ENCODE measurements at places on chromosomes 7 and 10.

- DNase-seq: no peak
These were observed 14.6 kb upstream of the ZEB1 start for GRCh38 chr10:31304291-31304970.

DNA sequence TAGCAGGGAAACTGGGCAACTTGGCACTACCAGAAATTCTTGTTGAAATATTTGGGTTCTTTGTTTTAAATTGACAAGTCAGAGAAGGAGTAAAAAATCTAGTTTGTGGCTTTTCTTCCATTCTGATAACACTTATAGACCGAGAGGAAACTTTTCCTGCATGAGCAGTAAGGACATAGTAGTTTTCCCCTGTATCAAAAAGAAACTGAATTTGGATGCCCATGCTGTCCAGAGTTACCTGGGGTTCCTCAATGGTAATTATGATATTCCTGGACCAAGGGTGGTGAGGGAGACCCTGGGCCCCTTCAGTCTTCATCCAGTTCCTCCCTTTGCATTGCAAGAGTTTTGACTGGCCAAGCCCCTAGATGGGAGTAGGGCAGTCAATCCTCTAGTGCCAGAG, 19.9 kb upstream of the STEAP2 start:
- DNase-seq: no peak

- DNase-seq: no peak
These were observed 608.4 kb upstream of the KCND2 start for GRCh38 chr7:119664601-119665000.

DNA sequence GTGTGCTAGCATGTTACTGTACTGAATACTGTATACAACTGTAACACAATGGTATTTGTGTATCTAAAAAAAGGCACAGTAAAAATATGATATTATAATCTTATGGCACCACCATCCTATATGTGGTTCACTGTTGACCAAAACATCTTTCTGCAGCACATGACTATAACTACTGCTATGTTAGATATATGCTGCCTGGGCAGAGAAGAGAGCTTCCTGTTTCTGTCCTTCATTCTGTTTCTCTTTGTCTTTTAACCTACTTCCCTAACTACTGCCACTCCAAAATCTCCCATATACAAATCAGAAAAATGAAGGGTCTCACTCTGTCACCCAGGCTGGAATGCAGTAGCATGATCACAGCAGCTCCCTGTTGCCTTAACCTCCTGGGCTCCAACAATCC, 8.8 kb upstream of the FGL2 start:
- no peak for DNase-seq

GRCh38 chr7:105461518-105461917, 60.6 kb downstream of the PUS7 start:
- DNase-seq: no peak

GRCh38 chr10:116269619-116270018, 3.4 kb downstream of the GFRA1 start:
- no peak for DNase-seq

DNA sequence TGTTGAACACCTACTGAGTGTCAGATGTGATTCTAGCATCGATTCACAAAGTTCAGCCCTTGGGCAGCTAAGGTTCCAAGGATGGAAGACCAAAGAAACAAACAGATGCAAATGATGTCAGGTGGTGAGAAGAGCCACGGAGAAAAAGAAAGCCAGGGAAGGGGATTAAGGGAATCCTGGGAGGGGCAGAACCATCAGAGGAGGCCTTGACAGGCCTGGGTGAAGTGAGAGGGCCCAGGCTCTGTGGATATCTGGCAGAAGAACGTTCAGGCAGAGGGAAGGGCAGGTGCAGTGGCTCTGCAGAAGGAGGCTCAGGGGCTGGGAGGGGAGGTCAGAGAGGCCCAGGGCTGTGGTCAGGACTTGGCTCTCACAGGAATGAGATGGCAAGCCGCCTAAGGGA, 90.4 kb downstream of the C10orf105 start:
- no peak for DNase-seq

DNA sequence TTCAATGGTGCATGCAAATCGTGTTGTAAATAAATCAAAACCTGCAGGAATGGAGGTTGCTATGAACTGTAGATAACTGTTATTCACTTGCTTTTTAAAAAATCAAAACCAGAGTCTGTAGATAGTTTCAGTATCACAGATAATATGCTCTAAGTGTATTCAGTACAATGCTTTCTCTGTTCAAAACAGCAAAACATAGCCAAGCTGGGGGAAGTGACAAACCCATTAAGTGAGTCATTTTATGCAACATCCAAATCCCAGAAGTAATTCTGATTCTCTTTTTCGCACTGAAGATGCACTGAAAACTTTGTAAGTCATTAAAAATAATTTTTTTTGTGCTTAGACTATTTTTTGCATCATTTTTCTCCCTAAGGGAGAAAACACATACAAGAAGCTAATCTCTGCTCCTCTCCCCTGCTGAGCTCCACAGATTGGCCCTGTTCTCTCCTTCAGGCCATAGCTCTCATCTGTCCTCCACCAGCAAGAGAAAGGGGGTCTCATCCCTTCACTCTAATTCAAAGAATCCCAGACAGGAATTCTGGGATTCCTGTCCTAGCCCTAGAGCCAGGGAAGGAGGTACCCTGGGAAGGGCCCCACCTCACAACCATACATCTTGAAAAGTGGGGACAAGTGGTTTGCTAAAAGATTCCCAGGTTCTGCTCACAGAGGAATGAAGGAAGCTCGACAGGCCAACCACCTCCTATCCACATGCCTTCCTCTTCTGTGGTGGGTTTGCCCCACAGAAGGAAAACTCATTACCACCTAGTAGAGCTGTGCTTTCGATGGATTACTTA, 4.9 kb downstream of the PRTFDC1 start:
- DNase-seq: no peak

- no peak for DNase-seq
These were observed 45.8 kb upstream of the WIPI2 start for GRCh38 chr7:5143935-5144903.

DNA sequence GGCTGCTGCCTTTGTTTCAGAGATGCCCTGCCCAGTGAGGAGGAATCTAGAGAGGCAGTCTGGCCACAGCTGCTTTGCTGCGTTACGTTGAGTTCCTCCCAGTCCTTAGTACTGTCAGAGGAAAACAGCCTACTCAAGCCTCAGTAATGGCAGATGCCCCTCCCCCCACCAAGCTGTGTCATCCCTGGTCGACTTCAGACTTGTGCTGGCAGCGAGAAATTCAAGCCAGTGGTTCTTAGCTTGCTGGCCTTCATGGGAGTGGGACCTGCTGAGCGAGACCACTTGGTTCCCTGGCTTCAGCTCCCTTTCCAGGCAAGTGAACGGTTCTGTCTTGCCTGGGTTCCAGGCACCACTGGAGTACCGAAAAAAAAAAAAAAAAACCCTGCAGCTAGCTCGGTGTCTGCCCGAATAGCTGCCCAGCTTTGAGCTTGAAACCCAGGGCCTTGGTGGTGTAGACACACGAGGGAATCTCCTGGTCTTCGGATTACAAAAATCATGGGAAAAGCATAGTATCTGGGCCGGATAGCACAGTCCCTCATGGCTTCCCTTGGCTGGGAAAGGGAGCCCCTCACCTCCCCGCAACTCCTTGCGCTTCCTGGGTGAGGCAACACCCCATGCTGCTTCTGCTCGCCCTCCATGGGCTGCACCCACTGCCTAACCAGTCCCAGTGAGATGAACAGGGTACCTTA, 9.1 kb downstream of the SDHAF3 start:
- no peak for DNase-seq

DNA sequence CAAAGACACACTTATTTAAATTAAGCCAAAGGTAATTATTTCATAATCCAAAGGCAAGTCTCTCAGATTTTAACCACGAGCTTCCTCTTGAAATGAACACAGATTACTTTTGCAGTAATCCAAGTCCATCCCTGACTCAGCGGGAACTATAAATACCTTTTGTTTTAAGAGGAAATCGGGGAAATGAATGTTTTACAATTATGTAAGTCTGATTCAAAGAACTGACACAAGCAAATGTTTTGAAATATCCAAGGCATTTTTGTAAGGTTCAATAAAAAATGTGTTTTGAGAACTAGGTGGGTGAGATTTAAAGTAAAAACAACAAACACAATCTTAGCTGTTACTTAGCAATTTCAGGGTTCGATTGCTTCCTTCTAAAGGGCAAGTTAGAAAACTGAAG, 179.8 kb upstream of the ASAH2 start:
- DNase-seq: no peak

DNA sequence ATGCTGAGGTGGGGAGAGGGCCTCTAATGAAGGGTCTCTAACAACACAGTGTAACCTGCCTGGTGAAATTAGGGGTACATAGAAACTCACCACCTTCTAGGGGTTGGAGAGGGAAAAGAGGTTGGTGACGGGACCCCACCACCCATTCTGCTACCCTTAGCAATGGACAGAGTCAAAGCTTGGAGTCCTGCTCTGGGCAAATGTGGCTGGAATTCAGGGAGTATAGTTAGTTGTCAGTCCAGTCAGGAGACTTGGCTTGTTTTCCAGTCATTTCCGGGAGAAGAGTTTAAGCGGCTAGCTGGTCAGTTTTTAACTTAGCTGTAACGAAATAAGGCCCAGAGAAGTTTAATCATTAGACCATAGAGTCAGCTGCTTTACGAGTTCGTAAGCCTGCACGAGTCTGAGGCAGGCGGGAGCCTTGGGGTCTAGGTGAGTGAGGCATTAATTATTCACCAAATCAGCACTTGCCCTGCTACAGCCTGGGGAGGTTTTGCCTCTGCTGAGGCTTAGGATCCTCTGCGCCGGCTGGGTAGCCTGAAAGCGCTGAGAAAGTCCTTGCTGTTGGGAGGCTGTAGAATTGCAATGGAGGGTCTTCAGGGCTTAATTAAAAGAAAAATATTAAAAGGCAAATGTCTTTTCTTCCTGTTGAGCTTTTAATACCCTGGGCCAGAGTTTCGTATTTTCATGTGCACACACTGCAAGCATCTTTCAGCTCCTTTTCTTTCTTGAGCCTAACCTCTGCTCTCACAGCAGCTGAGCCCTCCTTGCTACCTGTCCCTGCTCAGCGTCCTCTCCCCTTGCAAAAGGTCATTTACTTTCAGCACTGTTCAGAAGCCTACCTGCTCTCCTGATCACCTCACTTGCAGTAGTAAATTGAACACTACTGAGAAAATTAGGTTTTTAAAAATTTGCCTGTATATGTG, 1.5 kb upstream of the LAMB1 start:
- no peak for DNase-seq

- no peak for DNase-seq
These were observed 24.9 kb upstream of the MAGI2 start for GRCh38 chr7:79478386-79478785.

- DNase-seq: no peak
These were observed 141.7 kb upstream of the CCDC6 start for GRCh38 chr10:60048091-60048501.

DNA sequence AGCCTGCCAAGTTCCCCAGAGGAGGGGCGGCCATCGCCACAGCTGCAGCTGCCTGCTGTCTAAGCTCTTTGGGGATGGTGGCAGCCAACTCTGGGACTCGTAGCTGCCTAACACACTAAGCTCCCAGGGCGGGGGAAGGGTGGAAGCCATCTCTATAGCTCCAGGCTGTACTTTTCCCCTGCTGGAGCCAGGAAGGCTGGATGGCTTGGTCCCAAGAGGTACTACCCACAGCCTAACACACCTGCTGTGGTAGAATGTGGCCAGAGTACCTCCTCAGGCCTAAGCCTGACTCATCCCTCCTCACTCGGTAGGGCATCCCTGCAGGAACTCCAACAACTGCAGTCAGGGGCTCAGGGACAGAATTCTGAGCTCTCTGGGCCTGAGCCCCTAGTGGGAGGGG, 151.7 kb upstream of the TAC1 start:
- DNase-seq: no peak

DNA sequence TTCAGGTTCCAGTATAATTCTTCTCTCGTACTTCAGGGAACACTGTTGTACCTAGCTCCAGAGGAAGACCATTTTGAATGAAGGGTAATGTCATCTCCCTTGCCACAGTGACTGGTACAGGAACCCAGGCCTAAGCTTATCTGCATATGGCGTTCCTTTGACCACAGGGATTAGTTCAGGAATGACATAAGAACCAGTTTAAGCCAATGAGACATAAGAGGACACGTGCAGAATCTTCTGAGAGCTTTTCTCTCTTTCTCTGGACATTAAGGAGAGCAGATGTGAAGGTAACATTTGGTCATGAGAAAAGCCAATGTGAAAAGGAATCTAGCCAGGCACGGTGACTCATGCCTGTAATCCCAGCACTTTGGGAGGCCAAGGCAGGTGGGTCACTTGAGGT, 21.8 kb upstream of the HIBADH start:
- DNase-seq: no peak

DNA sequence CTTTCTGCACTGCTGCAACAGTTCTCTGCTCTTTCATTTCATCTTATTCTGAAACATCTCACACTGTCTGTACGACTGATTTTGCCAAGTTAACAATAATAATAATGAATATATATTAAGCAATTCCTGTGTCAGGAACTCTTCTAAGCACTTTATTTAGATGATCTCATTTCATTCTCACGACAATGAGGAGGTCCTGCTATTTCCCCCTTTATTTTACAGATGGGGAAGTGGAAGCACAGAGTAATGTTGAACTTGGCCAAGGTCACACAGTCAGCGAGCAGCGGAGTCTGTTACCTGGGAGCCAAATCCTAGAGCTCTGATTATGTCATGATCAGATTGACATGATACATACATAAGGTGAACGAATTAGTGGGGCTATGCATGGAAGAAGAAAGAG, 5.8 kb downstream of the MRC1 start:
- DNase-seq: no peak

- DNase-seq: no peak
These were observed 7.7 kb upstream of the ADGRA1 start for GRCh38 chr10:133079836-133080682.

DNA sequence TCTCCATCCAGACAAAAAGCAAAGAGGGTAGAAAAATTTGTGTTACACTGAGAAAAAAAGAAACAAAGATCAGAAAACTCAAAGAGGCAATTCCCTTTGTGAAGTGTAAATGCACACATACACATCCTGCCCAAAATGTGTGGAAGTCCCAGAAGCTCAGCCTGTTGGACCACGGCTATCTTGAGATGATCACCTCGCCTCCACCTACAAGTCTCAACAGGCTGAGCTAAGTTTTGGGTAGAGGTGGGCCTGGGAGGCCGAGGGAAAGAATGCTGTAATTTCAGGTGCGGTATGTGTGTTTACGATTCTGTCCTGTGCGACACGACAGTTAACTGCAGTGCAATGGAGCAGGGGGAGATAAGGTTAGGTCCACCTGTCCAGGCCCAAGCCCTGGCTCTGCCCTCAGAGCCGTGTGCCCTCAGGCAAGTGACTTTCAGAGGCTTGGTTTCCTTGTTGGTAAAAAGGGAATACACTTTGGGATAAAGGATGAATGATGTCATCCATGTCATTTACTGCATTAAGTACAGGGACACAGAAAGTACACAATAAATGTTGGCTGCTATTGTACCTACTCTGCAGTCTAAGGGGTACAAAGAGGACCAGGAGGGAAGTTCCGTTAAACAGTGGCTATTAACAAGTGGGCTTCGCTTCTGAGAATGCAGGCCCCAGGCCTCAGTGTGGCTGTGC, 67.3 kb downstream of the AFAP1L2 start:
- DNase-seq: no peak

GRCh38 chr10:37734971-37735370, 122.4 kb downstream of the ZNF248 start:
- no peak for DNase-seq

GRCh38 chr10:13308096-13308495, 8.2 kb upstream of the PHYH start:
- no peak for DNase-seq
